ENCODE measurements at places on chromosomes 12 and 14. TPM values are rescaled to one million over a fixed set of nuclear protein-coding genes. Genes with fewer than 3 reads are reported as not detected.

Gene DDHD1
- total RNA-seq = 47.8 TPM

Gene HSPB8
- total RNA-seq = 7.7 TPM

Gene KCTD10
- total RNA-seq = 91.7 TPM

Gene KLHL33
- total RNA-seq = 0.18 TPM

Gene RPAP3
- 25.7 TPM for total RNA-seq

Gene TOMM20L
- not detected for total RNA-seq

Gene STYK1
- not detected for total RNA-seq

Gene AMDHD1
- 0.63 TPM for total RNA-seq

Gene KCNA5
- not detected for total RNA-seq

Gene NPC2
- 291 TPM for total RNA-seq

All from fibroblast of the aortic adventitia (primary cell).